Sigmoid colon (tissue), 7 donors: ENCODE measurements at places on chromosomes 5 and 9. TPM values are rescaled to one million over a fixed set of nuclear protein-coding genes. Genes with fewer than 3 reads are reported as not detected.

DNA sequence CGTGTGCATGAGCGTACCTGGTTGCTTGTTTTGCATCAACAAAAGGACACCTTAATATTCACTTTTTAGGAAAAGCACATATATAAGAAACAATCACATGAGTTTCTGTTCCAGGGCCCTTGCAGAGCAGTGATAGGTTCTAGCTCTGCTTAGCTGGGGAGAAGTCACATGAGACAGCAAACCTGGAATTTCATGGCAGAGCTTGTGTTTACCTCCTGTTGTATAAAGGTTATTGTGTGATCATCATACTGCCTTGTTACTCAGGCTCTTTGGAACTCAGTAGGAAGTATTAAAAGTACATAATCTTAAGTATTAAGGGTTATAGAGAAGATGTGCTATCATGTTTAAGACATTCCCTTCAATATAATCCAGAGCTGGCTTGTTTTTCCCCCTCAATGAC lies 18.0 kb upstream of the VLDLR start:
- no peaks in the 10 kb centered on the region for H3K27me3 ChIP-seq
- H3K36me3 ChIP-seq, result no peaks in the 10 kb centered on the region

DNA sequence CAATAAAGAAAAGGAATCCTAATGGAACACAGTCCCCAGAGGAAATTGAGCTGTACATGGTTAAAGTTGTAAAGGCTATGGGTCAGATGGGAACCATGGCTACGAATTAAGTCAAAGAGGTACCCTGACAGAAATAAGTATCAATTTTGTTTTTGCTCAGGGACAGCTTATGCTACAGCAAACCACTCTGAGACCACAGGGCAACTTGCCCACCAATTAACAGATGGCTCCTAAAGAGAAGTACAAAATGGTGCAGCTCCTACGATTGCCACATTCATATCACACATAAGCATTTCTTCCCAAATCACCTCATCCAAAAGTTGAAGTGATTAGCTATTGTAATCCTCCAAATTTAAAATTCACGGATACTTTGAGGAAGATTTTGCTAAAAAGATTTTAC lies 83.0 kb downstream of the ELAVL2 start:
- no peak overlapping the region for H3K27ac ChIP-seq
- no peaks in the 10 kb centered on the region for H3K36me3 ChIP-seq
- no peak for DNase-seq
- H3K4me3 ChIP-seq, result no peak overlapping the region
- H3K4me1 ChIP-seq, result no peaks in the 10 kb centered on the region

DNA sequence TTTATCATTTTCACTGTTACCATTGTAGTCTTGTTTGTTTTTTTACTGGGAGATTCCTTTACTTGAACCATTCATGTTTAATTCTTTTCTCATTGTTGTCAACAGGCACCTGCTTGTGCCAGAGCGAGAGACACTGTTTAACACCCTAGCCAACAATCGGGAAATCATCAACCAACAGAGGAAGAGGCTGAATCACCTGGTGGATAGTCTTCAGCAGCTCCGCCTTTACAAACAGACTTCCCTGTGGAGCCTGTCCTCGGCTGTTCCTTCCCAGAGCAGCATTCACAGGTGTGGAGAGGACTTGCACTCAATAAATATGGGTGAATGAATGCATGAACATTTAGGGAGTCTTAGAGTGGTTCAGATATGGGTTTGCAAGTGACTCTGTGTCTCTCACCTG lies 37.5 kb downstream of the NUP214 start:
- no peak overlapping the region for H3K27ac ChIP-seq
- peaks cover 32% of the 10 kb centered on the region for H3K36me3 ChIP-seq

GRCh38 chr9:75064307-75065025 lies 23.5 kb downstream of the NMRK1 start:
- H3K27me3 ChIP-seq, result no peaks in the 10 kb centered on the region
- no peak overlapping the region for H3K4me3 ChIP-seq
- no peaks in the 10 kb centered on the region for H3K4me1 ChIP-seq
- H3K36me3 ChIP-seq, result no peaks in the 10 kb centered on the region

- H3K4me1 ChIP-seq, result no peaks in the 10 kb centered on the region
- no peaks in the 10 kb centered on the region for H3K27me3 ChIP-seq
- no peak overlapping the region for H3K27ac ChIP-seq
- H3K4me3 ChIP-seq, result no peak overlapping the region
- no peaks in the 10 kb centered on the region for H3K36me3 ChIP-seq
- no peak for DNase-seq
Observed at GRCh38 chr5:124410539-124411488, 335.6 kb downstream of the ZNF608 start.

The SQSTM1 gene
- 287 TPM for total RNA-seq

The SLC36A3 gene
- total RNA-seq, result not detected

The ZNF883 gene
- 3.0 TPM for total RNA-seq

The ANKRD33B gene
- 2.7 TPM for total RNA-seq

- H3K27me3 ChIP-seq, result no peaks in the 10 kb centered on the region
- no peak overlapping the region for H3K27ac ChIP-seq
- H3K36me3 ChIP-seq, result no peaks in the 10 kb centered on the region
Observed at GRCh38 chr9:116980582-116981120, 293.5 kb downstream of the TRIM32 start.

- no peak overlapping the region for H3K4me3 ChIP-seq
- no peaks in the 10 kb centered on the region for H3K4me1 ChIP-seq
Observed at GRCh38 chr9:98275159-98275558, 19.7 kb upstream of the TBC1D2 start.

- H3K4me1 ChIP-seq, result peaks cover 12% of the 10 kb centered on the region
- no peak overlapping the region for H3K4me3 ChIP-seq
- no peaks in the 10 kb centered on the region for H3K27me3 ChIP-seq
- H3K27ac ChIP-seq, result no peak overlapping the region
- no peaks in the 10 kb centered on the region for H3K36me3 ChIP-seq
Observed at GRCh38 chr9:81207651-81208050, 481.7 kb downstream of the TLE1 start.

- no peak overlapping the region for H3K4me3 ChIP-seq
- DNase-seq, result no peak
- H3K4me1 ChIP-seq, result no peaks in the 10 kb centered on the region
- no peak overlapping the region for H3K27ac ChIP-seq
- H3K36me3 ChIP-seq, result peaks cover 8% of the 10 kb centered on the region
- no peaks in the 10 kb centered on the region for H3K27me3 ChIP-seq
Observed at GRCh38 chr9:137640862-137641261, 22.1 kb downstream of the EHMT1 start.

DNA sequence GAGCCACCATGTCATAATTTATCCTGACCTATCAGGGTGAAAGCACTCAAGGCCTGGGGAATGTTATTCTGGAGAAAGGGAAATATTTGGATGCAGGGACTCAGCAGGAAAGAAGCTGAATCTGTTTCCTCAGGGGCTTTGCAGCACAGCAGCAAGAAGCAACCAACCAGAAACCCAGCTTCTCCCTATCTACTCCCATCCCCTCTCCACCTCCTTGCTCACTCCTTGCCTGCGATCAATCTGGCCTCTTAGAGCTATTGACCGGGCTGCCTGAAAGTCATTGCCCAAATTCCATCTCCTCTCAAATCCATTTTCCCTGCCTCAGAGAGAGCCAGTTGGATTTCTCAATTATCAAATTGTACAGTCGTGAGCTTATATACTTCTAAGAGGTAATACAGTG lies 542.0 kb upstream of the TRPC7 start:
- no peaks in the 10 kb centered on the region for H3K27me3 ChIP-seq
- H3K4me3 ChIP-seq, result no peak overlapping the region
- H3K27ac ChIP-seq, result no peak overlapping the region

DNA sequence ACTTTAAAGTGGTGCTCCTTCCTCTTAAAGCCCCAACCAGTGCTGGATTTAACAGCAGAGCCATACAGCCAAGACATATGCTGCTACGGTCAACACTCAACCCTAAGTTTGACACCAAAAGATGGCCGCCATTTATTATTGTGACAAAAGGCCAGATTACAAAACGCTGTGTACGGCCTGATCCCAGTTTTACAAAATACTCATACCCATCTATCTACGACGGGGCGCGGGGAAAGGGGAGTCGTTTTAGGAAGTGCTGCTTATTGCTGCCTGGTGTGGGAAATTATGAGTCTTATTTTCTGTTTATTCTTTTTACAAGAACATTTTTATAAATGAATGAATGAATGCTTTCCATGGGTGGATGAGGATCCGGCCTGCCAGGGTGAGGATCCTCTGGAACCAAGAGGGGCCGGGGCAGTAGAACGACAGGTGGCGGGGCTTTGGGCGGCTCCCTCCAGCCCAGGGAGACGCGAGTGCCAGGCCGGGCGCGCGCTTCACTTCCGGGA lies 457 bp upstream of the IDNK start:
- DNase-seq, result no peak
- H3K27ac ChIP-seq, result peak overlapping the region; percentile 86
- H3K36me3 ChIP-seq, result peaks cover 10% of the 10 kb centered on the region
- no peaks in the 10 kb centered on the region for H3K27me3 ChIP-seq
- peak overlapping the region; percentile 69 for H3K4me3 ChIP-seq

GRCh38 chr9:83154087-83154736 lies 91.3 kb upstream of the RASEF start:
- no peaks in the 10 kb centered on the region for H3K4me1 ChIP-seq
- H3K4me3 ChIP-seq, result no peak overlapping the region
- H3K27ac ChIP-seq, result no peak overlapping the region
- no peak for DNase-seq

The GLRA1 gene
- total RNA-seq, result not detected

GRCh38 chr9:131677444-131678180 lies 62.3 kb downstream of the RAPGEF1 start:
- no peaks in the 10 kb centered on the region for H3K27me3 ChIP-seq
- no peak overlapping the region for H3K4me3 ChIP-seq
- H3K4me1 ChIP-seq, result no peaks in the 10 kb centered on the region
- no peak for DNase-seq
- peak overlapping the region; percentile 76 for H3K27ac ChIP-seq

GRCh38 chr5:87125766-87126165 lies 141.9 kb upstream of the RASA1 start:
- H3K4me3 ChIP-seq, result no peak overlapping the region
- peaks cover 6% of the 10 kb centered on the region for H3K4me1 ChIP-seq
- DNase-seq, result no peak
- H3K36me3 ChIP-seq, result no peaks in the 10 kb centered on the region

DNA sequence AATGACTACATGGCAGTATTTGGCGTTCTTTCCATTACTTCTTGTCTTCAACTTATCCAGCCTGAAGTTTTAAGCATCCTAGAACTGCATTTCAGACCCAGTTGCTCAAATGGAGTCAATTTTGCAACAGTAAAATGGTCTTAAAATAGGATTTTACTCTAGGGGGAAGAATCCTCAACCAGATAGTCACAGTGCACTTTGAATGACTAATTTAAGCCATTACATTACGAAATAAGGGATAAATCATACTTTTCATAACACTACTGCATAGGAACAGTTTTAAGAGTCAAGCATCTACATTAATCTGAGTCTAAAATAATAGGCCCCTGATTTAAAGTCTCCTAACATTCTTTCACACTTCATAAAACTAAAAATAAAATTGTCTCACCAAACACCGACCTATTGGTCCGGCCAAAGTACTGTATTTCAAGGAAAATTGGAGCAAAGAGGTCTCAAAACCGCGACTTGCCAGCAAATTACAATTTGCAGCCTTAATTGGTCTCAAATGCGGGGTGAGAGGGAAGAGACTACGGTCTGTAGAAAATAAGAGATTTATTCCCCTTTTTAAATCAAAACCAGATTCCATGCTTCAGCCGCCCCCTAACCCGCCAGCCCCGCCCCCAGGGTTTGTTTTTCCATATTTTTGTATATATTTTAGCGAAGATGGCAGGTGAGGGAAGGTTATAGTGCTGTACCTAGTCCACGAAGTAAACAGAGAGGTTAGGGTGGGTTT lies 1.2 kb upstream of the SMARCA2 start:
- peak overlapping the region; percentile 87 for H3K4me3 ChIP-seq
- no peaks in the 10 kb centered on the region for H3K36me3 ChIP-seq
- H3K27me3 ChIP-seq, result no peaks in the 10 kb centered on the region
- peak overlapping the region; percentile 97 for H3K27ac ChIP-seq
- H3K4me1 ChIP-seq, result peaks cover 18% of the 10 kb centered on the region

DNA sequence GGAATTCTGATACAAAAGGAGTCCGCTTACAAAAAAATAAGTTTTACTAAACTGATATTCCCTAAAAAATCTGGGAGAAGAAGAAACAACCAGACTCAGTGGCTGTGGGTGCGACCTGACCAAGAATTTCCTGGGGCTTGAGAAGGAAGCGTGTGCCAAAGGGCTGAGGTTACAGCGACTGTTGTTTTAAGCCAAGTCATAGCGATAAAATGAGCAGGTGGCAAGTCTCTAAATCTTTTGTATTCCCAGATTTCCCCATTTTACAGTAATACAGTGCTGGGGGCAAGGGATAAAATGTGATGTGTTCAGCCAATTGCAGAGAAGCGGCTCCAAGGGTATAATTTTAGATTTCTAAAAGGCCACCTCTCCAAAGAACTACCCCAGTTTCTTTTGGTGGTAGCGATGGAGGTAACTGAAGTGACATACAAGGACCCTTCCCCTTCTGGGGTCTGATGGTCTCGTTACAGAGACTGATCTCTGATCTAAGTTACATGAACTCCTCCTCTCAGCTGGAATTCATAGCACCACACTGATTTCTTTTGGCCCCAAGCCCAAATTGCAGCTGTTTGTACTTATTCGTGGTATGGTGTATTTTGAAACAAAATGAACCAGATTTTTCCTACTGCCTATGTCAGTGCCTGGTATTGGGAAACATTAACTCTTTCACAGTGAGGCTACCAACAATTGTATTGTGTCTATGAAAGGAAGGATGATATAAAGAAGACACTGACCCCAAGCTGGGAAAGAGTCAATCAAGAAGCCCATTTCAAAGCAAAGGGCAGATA lies 41.6 kb downstream of the LPAR1 start:
- no peaks in the 10 kb centered on the region for H3K36me3 ChIP-seq
- no peak overlapping the region for H3K4me3 ChIP-seq
- H3K27ac ChIP-seq, result peak overlapping the region; percentile 38
- DNase-seq, result peak; percentile 89
- H3K27me3 ChIP-seq, result no peaks in the 10 kb centered on the region
- no peaks in the 10 kb centered on the region for H3K4me1 ChIP-seq

The FAM81B gene
- total RNA-seq, result not detected

DNA sequence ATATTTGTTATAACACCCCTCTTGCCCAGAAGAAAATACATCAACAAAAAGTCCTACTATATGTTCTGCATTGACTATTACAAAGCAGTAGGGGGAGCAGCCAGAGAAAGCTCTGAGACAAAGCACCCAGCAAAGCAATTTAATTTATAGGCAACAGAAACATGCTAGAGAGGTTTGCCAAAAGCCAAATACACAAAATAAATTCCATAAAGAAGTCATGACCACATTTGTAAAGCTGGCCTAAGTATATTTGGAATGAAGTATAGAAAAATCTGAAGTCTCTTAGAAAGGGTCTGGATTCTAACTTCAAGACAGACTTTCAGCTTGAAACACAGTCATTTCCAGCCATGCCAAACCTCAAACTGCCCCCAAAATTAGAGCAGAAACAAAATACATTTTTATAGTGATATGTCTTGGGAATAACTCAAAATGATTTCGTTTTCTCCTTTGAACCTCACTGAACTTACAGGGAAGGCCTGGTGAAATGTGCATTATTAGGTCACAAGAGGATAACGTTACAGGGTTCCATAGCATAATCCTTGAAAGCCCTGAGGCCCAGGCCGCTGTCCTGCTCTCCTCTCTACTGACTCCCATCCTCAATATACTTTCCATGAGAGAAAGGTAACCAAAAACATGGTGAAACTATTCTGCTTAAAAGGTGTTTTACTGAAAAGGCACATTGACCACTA lies 451.8 kb downstream of the RAB3C start:
- peak overlapping the region; percentile 89 for H3K27ac ChIP-seq
- peaks cover 34% of the 10 kb centered on the region for H3K4me1 ChIP-seq
- DNase-seq, result no peak
- no peaks in the 10 kb centered on the region for H3K36me3 ChIP-seq
- no peak overlapping the region for H3K4me3 ChIP-seq
